Stimulated activated CD8-positive, alpha-beta memory T cell treated with anti-CD3 and anti-CD28 coated beads, Interleukin-15, amount 100 ng/mL, for 4 hours (primary cell): ENCODE measurements at places on chromosomes 4 and X.

- no peak for DNase-seq
These were observed 151.2 kb upstream of the SLC4A4 start for GRCh38 chr4:71187404-71188155.

DNA sequence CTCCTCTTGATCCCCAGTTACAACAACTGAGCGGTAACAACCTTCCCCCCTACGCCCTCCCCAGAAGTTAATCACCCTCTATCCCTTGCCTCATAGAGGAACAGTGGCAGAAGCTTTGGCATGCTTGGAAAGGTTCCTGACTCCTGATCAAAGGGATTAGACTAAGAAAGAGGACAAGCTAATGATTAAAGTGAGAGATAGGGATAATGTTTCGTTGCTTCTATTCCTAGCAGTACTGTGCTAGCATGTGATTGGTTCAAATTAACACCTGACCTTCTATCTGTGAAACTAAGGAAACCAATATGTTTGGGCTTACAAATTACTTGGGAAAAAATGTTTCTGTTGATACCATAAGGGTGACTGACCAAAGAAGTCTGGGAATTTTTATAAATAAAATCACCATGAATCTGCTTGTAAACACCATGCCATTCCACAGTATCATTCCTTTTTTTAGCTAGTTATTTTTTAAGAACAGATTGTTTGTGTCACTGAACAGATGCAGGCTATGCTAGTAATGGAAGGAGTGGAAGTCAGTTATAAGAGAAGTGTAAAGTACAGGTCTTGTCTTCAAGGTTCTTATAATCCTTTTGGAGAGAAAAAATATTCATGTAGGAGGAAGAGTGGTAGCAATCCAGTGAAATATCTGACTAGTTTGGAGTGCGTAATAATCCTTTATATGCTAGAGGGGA, 11.3 kb upstream of the ATP1B4 start:
- no peak for DNase-seq

GRCh38 chr4:1367936-1368289, 20.9 kb downstream of the UVSSA start:
- DNase-seq, result no peak

GRCh38 chr4:145934434-145935047, 4.1 kb downstream of the ZNF827 start:
- DNase-seq, result no peak

- no peak for DNase-seq
These were observed 73.7 kb downstream of the BEND2 start for GRCh38 chrX:18146954-18147353.

- no peak for DNase-seq
These were observed 496.9 kb downstream of the TMA16 start for GRCh38 chr4:163991298-163991865.

- no peak for DNase-seq
These were observed 163.2 kb upstream of the ETNPPL start for GRCh38 chr4:108926061-108926460.

DNA sequence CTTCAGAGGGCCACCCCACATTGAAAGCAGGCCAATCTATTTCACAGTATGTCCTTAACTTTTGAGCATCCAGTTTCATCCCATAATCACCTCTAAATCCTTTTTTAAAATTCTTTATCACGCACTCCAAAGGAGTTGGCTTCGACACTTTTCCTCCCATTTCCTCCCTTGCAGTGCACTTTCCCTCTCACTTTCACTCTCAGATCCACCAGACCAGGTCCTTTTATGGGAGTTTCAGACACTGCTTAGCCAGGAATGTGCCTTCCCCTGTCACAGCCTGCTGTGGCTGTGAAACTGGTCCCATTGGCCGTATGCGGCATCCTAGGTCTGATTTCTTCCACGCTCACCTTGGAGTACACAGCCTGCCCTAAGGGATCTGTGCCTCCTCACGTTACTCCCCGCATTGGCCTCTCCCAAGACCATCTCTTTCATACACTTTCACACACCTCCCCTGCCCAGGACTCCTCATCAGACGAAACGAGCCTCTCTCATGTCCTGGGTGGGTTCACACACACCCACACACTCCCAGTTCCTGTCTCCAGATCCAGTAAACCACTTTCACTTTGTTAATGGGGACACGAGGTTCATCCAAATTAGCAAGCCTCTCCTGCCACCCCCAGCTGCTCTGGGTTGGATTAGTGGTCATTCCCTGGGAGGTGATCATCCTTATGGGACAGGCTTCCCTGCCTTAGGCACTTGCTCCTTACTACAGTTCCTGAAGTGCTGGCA, 10.0 kb upstream of the RHOXF2B start:
- no peak for DNase-seq

DNA sequence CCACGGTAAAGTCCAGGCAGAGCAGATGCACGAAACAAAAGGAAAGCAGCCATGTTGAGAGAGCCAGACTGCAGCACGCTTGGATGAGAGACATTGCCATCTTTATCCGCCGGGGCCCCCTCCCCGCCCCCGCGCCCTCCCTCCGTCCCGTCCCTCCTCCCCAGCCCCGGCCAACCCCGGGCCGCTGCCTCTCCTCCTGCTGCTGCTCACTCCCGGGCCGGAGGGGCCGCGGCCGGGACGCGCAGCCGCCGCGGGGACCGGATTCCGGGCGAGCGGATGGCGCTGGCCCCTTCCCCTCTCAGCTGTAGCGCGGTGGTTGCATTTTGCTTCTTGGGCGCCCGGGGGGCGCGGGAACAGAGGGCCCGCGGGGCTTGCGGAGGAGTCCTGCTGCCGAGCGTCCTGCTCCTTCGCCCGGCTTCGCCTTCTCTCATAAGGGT, 542 bp downstream of the RNF150 start:
- DNase-seq, result no peak

DNA sequence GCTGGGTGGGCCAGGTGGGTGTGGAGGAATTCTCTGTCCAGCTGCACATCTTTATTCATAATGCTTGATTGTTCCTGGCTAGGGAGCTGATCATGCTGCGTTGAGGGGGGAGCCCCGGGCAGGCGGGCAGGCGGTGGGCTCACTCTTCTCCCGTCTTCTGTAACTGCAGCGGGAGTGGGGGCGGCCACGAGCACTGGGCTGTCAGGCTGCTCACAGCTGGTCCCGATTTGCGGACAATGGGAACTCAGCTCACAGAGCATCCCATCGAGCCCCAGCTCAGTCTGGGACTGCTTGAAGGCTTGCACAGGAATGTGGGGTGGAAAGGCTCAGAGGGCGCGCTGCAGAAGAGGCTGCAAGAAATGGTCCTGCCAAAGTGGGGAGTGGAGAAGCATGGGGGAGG, 63.8 kb downstream of the EFNB1 start:
- no peak for DNase-seq
